ENCODE measurements at places on chromosomes 6 and 20. TPM values are rescaled to one million over a fixed set of nuclear protein-coding genes. Genes with fewer than 3 reads are reported as not detected.

The EPHA7 gene
- total RNA-seq: 26.9 TPM

The SUMO4 gene
- 0.66 TPM for total RNA-seq

The OPRM1 gene
- total RNA-seq: not detected

The SPEF1 gene
- total RNA-seq: 0.50 TPM

The ERVFRD-1 gene
- not detected for total RNA-seq

The ALDH8A1 gene
- 1.3 TPM for total RNA-seq

The C20orf141 gene
- total RNA-seq: not detected

The NXT1 gene
- 8.4 TPM for total RNA-seq

The CAP2 gene
- 122 TPM for total RNA-seq

The RAD21L1 gene
- total RNA-seq: not detected

The CLIC5 gene
- 125 TPM for total RNA-seq

The BPIFB4 gene
- total RNA-seq: 0.62 TPM

The FNDC1 gene
- 0.42 TPM for total RNA-seq

The ARG1 gene
- 0.22 TPM for total RNA-seq

The STMND1 gene
- total RNA-seq: not detected

The CRISP3 gene
- not detected for total RNA-seq

The MAS1L gene
- total RNA-seq: not detected

The KCNQ2 gene
- total RNA-seq: 2.3 TPM

The FOXO3 gene
- total RNA-seq: 41.0 TPM

The KIF3B gene
- total RNA-seq: 13.6 TPM

The RING1 gene
- total RNA-seq: 38.2 TPM

The COL19A1 gene
- 4.4 TPM for total RNA-seq

The WFDC12 gene
- total RNA-seq: not detected

The TFAP2A gene
- 0.53 TPM for total RNA-seq

The WFDC5 gene
- total RNA-seq: not detected

The RIOK1 gene
- total RNA-seq: 10.6 TPM

The ASXL1 gene
- 37.0 TPM for total RNA-seq

The FAM184A gene
- 1.8 TPM for total RNA-seq

The PKHD1 gene
- not detected for total RNA-seq

The SPATA25 gene
- 2.6 TPM for total RNA-seq
